ENCODE measurements at places on chromosomes 4 and X.

DNA sequence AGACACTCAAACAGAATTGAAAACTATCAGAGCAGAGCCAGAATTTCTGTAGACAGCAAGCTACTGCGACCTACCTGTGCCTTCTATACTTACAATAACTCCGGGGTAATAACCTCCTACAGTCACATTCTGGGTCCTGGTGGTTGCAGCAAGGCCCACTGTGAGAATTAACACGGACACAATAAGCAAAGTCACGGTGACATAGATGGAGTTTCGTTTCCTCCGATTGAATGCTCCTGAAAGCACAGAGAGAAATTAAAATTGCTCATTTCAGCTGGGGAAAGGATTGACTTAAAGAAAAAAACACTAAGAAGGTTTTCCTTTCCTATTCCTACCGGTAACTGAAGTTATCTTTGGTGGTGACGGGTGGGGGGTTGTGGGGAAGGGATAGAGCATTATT, 7.0 kb downstream of the TMEM255A start:
- DNase-seq: no peak

DNA sequence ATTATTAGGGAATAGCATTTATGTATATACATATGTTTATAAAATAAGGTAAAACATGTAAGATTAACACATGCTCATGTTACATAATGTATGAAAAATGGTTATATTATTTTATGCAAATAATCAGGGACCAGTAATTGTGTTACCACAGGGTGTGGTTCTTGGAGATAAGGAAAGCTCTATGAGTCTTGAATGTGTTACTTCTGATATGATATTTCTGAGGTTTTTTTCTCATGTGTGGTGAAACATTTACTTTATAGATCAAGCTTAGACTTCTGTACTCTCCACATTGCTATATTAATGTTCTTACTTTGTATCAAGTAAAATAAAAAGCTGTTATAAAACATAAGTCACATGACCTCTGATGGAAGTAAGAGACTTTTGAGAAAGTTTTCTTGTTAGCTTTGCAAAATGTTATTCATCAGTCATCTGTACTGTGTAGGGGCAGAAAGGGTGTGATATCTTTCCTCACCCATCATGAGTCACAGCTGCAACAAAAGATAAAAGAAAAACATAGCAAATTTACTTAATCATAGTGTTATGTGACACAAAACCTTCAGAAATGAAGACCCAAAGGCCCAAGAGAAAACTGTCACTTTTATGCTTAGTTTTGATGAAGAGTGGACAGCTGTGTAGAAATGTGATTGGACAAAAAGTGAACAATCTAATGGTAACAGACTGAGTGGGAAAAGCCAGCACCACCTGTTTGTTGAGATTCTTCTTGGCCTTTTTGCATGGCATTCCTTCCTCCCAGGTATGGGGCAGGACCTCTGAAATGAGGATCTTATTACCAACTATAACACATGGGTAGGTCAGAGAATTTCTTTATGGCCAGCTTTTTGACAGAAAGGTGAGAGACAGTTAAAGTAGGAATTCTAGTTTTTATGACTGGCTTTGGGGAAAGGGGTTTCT, 632.3 kb downstream of the PDHA2 start:
- DNase-seq: no peak

DNA sequence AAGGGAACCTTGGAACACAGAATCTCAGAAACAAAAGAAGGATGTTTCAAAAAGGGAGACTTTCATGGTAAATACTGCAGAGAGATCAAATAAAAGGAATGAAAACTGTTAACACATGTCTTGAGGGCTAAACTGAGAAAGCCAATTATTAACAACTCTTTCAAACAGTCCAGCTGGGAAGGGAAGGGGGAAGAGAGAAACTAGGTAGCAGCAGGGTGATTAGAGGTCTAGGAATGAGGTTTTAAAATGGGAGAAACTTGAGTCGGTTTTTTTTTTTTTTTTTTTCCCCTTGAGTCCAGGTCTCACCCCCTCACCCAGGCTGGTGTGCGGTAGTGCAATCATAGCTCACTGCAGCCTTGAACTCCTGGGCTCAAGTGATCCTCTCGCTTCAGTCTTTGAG, 4.3 kb downstream of the BCLAF3 start:
- DNase-seq: no peak

- DNase-seq: no peak
Observed at GRCh38 chr4:81505004-81505598, 33.4 kb upstream of the RASGEF1B start.

GRCh38 chr4:80361329-80361900, 25.9 kb downstream of the CFAP299 start:
- peak; percentile 36 for DNase-seq

GRCh38 chr4:56164907-56165306, 216.2 kb downstream of the CEP135 start:
- no peak for DNase-seq

- DNase-seq: no peak
Observed at GRCh38 chr4:13537011-13537831, 7.1 kb downstream of the NKX3-2 start.
